Right atrium auricular region (tissue), 2 donors: ENCODE measurements at places on chromosomes 7 and 10.

- peak; percentile 60 for DNase-seq
Observed at GRCh38 chr7:43785420-43785819, 26.9 kb downstream of the BLVRA start.

GRCh38 chr10:18949391-18949790, 99.2 kb upstream of the MALRD1 start:
- no peak for DNase-seq

- no peak for DNase-seq
Observed at GRCh38 chr7:5296611-5297226, 14.0 kb downstream of the SLC29A4 start.

DNA sequence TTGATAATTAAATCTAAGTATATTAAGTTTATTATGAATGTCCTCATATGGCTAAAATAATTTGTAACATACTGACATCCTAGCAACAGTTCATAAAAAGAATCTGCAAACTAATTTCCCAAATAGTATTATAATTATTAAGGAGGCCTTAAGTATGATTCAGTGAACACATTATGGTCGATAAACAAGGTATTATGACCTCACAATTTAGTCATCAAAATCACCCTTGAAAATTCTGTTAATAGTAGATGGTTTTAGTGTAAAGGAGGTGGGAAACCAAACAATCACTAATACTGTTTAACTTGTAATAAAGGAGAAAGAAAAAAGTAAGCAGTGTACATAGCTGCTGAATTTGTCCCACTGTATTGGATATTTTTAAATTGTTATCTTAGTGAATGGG, 2.1 kb downstream of the ETV1 start:
- no peak for DNase-seq

DNA sequence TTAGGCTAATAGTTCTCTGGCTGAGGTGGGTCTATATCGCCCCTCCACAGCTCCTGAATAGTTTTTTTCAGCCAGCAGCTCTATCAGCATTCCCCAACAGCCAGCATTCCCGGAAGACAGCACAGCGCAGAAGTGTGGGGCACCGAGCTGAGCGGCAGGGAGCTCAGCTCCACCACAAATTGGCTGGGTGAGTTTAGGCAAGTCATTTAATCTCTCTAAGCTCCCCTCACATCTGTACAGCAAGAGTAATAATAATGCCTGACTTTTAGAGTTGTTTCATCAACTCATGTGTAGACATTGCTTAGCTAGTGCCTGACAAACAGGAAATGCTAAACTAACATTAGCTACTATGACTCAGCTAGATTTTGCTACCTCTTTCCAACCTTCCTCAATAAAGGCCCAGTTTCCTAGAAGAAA, 247.9 kb upstream of the PTN start:
- no peak for DNase-seq
